ENCODE measurements at places on chromosomes 3 and 15.
A peak's percentile ranks its signal among the peaks of the same experiment; 100 is the strongest.

- DNase-seq, result no peak
Measured at GRCh38 chr3:133835418-133835743, 29.8 kb downstream of the SRPRB start.

DNA sequence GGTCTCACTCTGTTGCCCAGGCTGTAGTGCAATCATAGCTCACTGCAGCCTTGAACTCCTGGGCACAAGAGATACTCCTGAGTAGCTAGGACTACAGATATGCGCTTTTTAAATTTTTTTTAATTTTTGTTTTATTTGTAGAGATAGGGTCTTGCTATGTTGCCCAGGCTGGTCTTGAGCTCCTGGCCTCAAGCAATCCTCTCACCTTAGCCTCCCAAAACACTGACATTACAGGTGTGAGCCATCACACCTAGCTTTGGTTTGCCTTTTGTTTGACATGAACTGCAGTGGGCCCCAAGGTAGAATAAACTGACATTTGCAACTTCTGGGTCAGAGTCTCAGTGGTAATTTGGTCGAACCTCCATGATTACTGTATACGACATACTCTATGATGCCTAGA lies 7.9 kb upstream of the GLB1 start:
- no peak for DNase-seq

GRCh38 chr3:13572926-13573623 lies 24.1 kb downstream of the FBLN2 start:
- no peak for DNase-seq

DNA sequence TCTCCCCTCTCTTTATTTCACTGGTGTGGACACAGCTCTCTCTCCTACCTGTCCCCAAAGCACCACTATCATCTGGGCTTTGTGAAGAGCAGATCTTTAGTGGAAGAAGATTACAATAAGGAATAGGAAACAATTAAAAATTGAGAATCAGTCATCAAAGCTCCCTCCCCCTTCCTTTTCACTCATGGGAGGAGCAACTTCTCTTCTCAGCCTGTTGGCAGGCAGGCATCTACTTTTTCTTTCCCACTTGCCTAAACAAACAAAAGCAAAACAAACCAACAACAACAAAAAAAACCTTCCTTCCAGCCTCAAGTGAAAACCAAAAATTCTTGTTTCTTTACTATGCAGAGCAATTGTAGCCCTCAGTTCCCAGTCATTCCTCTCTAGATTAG lies 125.5 kb upstream of the BHLHE40 start:
- no peak for DNase-seq

- DNase-seq, result no peak
Measured at GRCh38 chr3:88984256-88984655, 123.2 kb upstream of the EPHA3 start.

GRCh38 chr3:79869461-79870312 lies 101.9 kb upstream of the ROBO1 start:
- DNase-seq, result no peak

DNA sequence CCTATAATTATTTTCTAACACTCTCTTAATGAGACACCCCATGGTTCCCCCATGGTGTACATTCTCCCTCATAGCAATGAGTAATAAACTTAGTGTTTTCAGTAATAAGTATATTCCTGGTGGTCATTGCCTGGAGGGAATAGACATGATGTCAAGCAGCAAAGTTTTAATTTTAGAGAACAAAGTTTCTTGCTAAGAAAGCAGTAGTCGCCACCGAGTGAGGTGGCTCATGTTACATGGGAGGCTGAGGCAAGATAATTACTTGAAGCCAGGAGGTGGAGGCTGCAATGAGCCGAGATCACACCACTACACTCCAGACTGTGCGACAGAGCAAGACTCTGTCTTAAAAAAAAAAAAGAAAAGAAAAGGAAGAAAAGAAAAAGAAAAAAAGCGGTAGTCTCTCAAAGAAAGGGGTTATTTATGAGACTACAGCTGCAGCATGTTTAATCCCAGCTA lies 2.4 kb upstream of the ELP6 start:
- DNase-seq, result no peak

GRCh38 chr15:92883163-92883875 lies 16.8 kb upstream of the CHD2 start:
- peak; percentile 47 for DNase-seq

GRCh38 chr3:67059443-67059842 lies 61.3 kb downstream of the KBTBD8 start:
- no peak for DNase-seq

DNA sequence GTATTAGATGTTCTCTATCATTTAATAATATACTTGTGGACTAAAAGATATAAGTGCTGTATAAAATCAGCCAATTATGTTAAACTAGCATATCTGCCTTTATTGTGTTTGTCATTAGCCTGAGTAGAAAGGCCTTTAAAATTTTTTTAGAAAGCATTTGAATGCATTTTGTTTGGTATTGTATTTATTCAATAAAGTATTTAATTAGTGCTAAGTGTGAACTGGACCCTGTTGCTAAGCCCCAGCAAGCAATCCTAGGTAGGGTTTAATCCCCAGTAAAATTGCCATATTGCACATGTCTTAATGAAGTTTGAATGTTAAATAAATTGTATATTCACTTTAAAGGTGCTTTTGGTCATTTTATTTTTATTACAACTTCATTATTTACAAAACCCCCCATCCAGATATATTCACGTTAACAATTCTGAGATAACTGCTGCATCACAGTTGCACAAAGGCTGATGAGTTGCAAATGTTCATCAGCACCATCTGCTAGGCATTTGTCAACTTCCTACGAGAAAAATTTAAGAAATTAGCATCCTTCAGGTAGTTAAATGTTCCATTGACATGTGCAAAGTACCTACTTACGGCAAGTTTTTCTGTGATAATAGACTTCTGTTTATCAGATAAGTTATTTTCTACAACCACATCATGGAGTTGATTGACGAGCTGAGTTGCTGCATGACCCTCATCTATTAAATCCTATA lies 6.3 kb downstream of the EIF4A2 start:
- no peak for DNase-seq

GRCh38 chr3:80643421-80643820 lies 875.6 kb upstream of the ROBO1 start:
- DNase-seq, result no peak

GRCh38 chr3:123110282-123110975 lies 43.6 kb downstream of the PDIA5 start:
- DNase-seq, result no peak

- no peak for DNase-seq
Measured at GRCh38 chr3:116734243-116734642, 24.7 kb downstream of the TUSC7 start.

GRCh38 chr15:74188216-74188615 lies 14.4 kb downstream of the STRA6 start:
- no peak for DNase-seq

DNA sequence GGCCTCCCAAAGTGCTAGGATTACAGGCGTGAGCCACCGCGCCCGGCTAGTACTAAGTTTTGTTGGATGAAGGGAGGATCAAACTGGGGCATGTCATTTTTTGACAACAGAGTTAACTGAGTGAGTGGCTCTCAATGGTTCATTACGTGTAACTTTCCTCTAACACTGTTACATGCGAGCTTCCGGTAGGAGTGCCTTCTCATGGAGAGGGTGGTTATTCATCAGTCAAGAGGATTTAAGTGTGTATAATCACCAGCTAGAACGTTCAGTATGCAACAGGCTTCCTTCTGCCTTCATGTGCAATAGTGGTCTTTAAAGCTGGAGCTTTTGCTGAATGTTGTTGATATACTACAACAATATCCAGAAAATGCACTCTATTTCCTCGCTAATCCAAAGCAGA lies 19.1 kb upstream of the GOLGA8A start:
- no peak for DNase-seq

GRCh38 chr3:46944191-46944590 lies 32.4 kb downstream of the CCDC12 start:
- DNase-seq, result no peak

DNA sequence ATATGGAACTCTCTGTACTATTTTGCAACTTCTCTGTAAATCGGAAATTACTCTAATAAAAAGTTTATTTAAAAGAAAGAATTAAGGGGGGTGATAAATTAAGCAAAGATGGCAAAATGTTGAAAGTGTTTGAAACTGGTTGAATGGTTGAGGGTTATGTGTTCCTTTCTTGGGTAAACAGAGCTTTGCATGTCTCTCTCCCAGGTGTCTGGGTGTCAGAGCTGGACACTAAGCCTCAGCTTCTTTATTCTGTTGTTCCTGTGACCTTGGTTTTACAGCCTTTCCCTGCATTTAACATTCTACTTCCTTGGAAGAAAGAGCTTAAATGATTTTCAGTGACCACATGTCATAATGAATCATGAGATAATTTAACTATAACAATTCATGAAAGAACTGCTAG lies 7.2 kb downstream of the GPR171 start:
- no peak for DNase-seq

- no peak for DNase-seq
Measured at GRCh38 chr3:72413228-72413627, 435.0 kb downstream of the SHQ1 start.

All from effector CD4-positive, alpha-beta T cell (primary cell).